ENCODE measurements at places on chromosomes 3 and 15. TPM values are rescaled to one million over a fixed set of nuclear protein-coding genes. Genes with fewer than 3 reads are reported as not detected.

The PPP1R14D gene
- total RNA-seq: not detected

The SRGAP3 gene
- 0.53 TPM for total RNA-seq

The ANKRD63 gene
- 0.22 TPM for total RNA-seq

The KY gene
- not detected for total RNA-seq

The CCDC50 gene
- 263 TPM for total RNA-seq

The IFT80 gene
- 42.2 TPM for total RNA-seq

The DAPK2 gene
- total RNA-seq: 1.8 TPM

The TGM5 gene
- not detected for total RNA-seq

The LMOD3 gene
- total RNA-seq: not detected

The TMEM40 gene
- not detected for total RNA-seq

The NXPE3 gene
- total RNA-seq: 11.5 TPM

The CCRL2 gene
- 14.6 TPM for total RNA-seq

The SPINK8 gene
- not detected for total RNA-seq

The POPDC2 gene
- 0.43 TPM for total RNA-seq

The ACAN gene
- 0.22 TPM for total RNA-seq

The CELF6 gene
- not detected for total RNA-seq

The TMEM266 gene
- total RNA-seq: not detected

The CLDN16 gene
- total RNA-seq: not detected

The MGLL gene
- 66.0 TPM for total RNA-seq

The DLL4 gene
- 72.7 TPM for total RNA-seq

The KNL1 gene
- total RNA-seq: 107 TPM

The EBLN2 gene
- 12.4 TPM for total RNA-seq

The DNAJB11 gene
- 78.8 TPM for total RNA-seq

The DPPA4 gene
- total RNA-seq: not detected

The CEP19 gene
- 2.1 TPM for total RNA-seq

The OCA2 gene
- total RNA-seq: not detected

The IL5RA gene
- total RNA-seq: not detected

The HRH1 gene
- total RNA-seq: 14.5 TPM

The GOLGA6L7 gene
- total RNA-seq: not detected

The EIF4G1 gene
- total RNA-seq: 394 TPM

The CKMT1B gene
- total RNA-seq: not detected

The ACTC1 gene
- not detected for total RNA-seq

The RBP2 gene
- total RNA-seq: not detected

The ZBTB47 gene
- 10.0 TPM for total RNA-seq

The NMB gene
- 4.5 TPM for total RNA-seq

The DUOXA2 gene
- total RNA-seq: not detected

The APBA2 gene
- 30.1 TPM for total RNA-seq

The GOLGA6L9 gene
- total RNA-seq: 2.8 TPM

The IQCF5 gene
- not detected for total RNA-seq

The PPCDC gene
- total RNA-seq: 11.2 TPM

The KIF7 gene
- total RNA-seq: 7.8 TPM

The SLC24A5 gene
- total RNA-seq: 0.07 TPM

The LRRN1 gene
- total RNA-seq: 0.07 TPM

The TMCO5A gene
- total RNA-seq: not detected

The TRPC1 gene
- total RNA-seq: 18.0 TPM

The MAP6D1 gene
- 1.9 TPM for total RNA-seq
